ENCODE measurements at places on chromosomes 5 and 9.

DNA sequence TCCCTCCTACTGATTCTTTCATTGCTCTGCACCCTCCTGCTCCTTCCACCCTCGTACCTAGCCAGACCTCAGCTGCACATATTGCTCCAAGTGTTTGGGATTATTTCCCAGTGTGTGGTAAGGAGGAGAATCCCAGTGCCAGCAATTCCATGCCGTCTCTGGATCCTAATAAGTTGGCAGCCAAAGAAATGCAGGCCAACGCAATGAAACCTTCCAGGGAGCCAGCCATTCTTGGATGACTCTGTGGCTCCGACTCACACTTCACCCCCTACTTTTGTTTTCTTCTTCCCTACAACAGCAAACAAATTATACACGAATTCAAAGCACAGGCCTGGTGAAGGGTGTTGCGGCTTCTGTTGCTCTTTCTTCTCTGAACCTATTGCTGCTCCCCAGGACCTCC lies 82.5 kb upstream of the SLC1A3 start:
- DNase-seq = no peak

DNA sequence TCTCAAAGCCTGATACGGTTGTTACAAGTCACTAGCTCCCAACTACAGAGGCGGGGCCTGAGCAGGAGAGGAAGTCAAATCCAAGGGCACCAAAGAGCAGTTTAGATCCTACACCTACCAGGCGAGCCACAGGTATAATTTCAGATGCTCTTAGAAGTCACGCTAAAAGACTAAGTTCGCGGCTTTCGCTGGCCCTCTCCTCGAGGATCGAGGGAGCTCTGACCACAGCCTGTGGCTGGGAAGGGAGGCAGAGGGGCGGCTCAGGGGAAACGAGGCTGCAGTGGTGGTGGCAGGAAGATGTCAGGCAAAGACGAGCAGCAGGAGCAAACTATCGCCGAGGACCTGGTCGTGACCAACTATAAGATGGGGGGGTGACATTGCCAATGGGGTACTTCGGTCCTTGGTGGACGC lies 48.6 kb downstream of the SEMA4D start:
- no peak for DNase-seq

GRCh38 chr9:30120666-30121065 lies 2263.8 kb upstream of the ACO1 start:
- DNase-seq = no peak

- no peak for DNase-seq
These were observed 1262.0 kb upstream of the DMAC1 start for GRCh38 chr9:9061627-9062026.

DNA sequence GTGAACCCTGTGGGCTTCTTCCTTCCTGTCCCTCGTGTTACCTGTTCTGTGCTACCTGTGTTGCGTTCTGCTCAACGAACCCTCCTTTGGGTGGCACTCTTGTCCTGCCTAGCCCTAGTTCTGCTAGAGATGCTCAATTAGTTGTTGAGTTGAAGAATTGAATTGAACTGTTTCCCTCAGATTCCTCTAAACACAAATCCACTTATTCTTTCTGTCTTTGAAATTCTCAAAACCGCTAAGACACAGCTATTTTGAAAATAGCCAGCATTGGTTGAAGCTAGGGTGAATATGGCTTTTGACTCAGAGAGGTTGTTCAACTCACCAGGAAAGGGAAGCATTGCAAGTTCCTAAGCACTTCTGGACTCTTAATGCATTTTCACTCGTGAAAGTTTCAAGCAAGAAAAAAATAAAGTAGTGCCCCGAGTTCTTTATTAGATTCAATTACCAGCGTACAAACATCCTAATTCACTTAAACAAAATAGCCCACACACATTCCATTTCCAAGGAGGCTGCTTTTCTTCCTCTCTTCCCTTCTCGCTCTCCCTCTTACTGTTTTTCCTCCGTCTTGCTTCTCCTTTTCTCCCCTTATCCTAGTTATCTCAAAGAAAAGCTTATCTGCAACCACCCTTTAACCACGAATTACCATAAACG lies 642 bp upstream of the ITGA1 start:
- DNase-seq = peak; percentile 21

- DNase-seq = peak; percentile 14
These were observed 1.3 kb upstream of the ANKRD18A start for GRCh38 chr9:38621434-38622287.

DNA sequence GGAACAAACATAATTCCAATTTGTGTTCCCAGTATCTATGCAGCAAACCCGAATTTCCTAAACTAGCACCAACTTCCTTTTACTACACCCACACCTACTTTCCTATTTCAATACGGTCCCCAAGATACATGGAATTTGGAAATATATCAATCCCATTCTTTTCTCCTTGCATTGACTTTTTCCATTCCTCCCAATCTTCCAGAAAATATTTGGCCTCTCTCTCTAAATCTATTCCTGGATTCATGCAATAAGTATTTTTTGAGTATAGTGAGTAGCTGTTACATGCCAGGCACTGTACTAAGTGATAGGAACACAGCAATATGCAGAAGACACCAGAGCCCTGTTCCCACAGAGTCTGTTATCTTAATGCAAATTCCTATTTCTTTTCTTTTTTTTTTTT lies 216.2 kb upstream of the PIK3R1 start:
- DNase-seq = no peak

DNA sequence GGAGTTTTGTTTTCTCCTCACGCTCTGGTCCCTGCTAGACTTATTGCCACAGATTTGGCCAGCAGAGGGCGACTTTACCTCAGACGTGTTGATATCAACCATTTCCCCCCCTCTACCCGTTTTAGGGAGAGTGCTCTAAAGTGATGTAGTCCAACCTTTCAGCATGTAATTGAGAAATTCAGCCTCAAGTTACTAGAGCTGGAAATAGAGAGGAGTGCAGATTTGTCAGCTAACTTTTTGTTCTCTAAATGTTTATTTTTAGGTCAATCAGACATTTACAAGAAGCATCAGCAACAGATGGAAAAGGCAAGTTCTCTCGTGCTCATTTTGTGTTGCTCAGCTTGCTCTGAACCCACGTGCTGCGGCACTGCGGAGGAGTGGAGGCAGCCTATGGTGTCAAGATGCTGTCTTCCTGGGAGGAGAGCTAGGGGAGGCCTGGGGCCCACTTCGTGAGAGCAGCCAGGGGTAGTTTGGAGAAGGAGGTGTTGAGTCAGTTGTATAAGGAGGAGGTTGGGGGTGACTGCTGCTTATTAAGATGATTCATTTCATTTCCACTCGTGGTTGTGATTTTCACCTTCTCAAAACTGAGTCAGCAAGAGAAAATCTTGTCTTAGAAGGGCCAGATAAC lies 53.6 kb downstream of the GPR107 start:
- DNase-seq = peak; percentile 85

DNA sequence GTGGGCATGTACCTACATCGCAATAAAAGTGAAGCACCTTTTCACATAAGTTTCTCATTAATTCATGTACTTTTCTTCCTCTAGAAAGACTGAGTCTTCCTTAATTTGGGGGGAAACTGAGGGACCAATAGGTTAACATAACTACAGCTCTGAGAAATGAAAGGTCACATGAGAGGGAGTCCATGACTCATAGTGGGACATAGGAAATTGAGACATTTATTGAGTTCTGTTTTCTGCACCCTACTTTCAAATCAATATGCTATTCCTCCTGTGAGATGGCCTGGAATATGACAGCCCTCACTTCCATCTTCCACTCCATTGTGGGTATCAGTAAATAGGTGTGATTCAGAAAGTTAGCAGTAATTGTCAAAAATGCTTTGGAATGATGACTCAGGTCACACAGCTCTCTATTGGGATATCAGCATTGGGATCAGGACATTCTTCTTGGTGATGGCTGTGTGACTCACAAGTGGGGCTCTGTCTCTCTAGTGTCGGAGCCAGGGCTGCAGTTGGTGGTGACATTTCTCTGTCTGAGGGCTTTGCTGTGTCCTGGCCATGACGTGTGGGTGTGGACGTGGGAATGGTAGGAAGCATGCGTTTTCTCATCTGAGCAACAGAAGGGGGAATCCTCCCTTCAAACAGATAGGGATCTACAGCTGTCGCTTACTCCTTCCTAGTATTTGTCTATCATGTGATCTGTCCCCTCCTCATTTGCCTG lies 125.0 kb downstream of the TRIO start:
- no peak for DNase-seq

GRCh38 chr5:175729829-175730277 lies 72.0 kb downstream of the HRH2 start:
- peak; percentile 93 for DNase-seq

DNA sequence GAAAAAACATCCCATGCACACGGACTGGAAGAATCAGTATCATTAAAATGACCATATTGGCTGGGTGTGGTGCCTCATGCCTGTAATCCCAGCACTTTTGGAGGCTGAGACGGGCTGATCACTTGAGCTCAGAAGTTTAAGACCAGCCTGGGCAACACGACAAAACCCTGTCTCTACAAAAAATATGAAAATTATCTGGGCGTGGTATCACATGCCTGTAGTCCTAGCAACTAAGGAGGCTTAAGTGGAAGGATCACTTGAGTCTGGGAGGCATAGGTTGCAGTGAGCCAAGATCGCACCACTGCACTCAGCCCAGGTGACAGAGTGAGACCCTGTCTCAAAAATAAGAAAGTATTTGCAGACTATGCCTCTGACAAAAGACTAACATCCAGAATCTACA lies 68.4 kb downstream of the TTC39B start:
- DNase-seq = no peak

DNA sequence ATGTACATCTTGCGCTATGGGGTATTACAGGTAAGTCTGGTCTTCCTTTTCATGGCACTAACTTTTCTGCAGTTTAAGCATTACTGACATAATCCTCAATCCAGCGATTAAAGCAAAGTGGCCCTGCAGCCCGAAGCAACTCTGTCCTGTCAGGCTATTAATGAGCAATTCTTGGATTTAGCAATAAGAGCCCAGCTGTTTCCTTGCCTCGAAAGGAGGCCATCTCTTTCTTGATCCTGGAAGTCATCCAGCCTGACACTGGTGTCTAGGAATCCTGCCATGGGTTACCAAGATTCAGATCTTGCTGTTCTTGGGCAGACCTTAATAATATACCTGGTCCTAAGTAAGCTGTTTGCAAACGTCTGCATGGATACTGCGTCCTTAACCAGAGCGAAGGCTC lies 102.0 kb downstream of the RFK start:
- DNase-seq = no peak

DNA sequence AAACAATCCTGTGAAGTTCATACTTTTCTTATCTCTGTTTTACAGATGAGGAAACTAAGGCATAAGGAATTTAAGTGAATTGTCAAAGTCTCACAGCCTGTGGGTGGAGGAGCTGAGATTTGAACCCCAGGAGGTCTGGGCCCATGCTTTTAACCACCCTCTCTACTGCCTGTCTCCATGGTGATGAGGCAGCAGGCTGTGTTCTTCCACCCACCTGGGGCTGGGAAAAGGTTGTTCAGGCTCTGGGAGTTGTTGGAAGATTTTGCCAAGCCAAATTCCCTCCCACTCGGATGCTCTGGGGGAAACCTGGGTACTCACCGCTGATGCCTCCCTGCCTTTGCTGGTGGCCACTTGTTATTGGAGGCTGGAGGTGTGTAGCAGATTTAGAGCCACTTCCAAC lies 18.3 kb upstream of the SYNPO start:
- DNase-seq = no peak

DNA sequence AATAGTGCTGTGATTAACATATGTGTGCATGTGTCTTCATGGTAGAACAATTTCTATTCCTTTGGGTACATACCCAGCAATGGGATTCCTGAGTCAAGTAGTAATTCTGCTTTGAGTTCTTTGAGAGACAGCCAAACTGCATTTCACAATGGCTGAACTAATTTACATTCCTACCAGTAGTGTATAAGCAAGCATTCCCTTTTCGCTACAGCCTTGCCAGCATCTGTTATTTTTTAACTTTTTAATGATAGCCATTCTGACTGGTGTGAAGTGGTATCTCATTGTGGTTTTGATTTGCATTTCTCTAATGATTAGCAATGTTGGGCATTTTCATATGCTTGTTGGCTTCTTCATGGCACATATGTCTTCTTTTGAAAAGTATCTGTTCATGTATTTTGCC lies 308.5 kb downstream of the ARRDC3 start:
- no peak for DNase-seq

DNA sequence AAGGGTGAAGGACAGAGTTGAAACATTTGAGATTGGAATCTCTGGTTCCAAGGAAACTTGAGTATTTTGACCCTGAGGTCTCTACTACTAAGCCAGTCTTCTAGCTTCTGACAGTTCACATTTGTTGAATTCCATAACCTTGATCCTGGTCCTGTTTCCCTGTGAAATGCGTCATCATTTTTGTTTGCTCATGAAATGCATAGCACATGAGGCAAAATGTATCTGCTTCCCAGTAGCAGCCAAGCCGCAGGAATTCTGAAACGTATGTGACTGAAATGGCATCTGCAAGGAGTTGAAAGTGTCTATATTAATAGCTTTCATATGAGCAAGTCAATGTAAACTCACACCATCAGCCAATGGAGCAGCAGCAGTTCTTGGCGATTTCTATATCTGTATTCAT lies 307.9 kb downstream of the CSNK1G3 start:
- no peak for DNase-seq

GRCh38 chr5:27962198-27962597 lies 923.8 kb upstream of the CDH9 start:
- no peak for DNase-seq

GRCh38 chr5:39072925-39073766 lies 1.1 kb downstream of the RICTOR start:
- DNase-seq = peak; percentile 19

DNA sequence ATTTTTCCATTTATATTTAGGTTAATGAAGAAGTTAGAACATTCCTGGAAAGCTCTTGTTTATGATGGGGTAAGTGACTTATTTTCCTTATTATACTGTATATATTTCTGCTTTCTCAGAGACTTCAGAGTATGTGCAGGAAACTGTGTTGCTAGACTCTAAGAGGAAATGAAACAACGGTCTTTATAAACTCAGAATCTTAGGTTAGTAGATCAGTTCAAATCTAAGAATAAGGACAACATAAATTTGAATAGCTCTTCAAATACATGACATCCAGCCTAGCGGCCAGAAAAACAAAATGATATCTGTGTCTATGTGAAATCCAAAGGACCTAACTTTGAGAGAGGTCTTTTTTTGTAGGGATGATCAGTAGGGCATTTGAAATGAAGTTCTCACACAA lies 94.3 kb downstream of the PRKACG start:
- DNase-seq = no peak

DNA sequence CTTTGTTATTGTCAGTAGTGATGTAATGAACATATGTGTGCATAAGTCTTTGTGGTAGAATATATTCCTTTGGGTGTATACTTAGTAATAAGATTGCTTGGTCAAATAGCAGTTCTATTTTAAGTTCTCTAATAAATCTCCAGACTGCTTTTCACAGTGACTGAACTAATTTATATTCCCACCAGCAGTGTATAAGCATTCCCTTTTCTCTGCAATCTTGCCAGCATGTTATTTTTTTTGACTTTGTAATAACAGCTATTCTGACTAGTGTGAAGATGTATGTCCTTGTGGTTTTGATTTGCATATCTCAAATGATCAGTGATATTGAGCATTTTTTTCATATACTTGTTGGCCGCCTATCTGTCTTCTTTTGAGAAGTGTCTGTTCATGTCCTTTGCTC lies 111.5 kb upstream of the CDH12 start:
- DNase-seq = no peak

All from activated T-cell treated with anti-CD3 and anti-CD28 coated beads for 4 hours (primary cell).